Left renal pelvis (tissue), 4 donors: ENCODE measurements at places on chromosomes 3 and 15. TPM values are rescaled to one million over a fixed set of nuclear protein-coding genes. Genes with fewer than 3 reads are reported as not detected.

NEDD4 gene
- polyA plus RNA-seq: 14.9 TPM

MAP1A gene
- polyA plus RNA-seq: 8.7 TPM

ROBO2 gene
- 156 TPM for polyA plus RNA-seq

HIGD2B gene
- not detected for polyA plus RNA-seq

EPHB1 gene
- 5.3 TPM for polyA plus RNA-seq

TBC1D21 gene
- polyA plus RNA-seq: not detected

SOX14 gene
- not detected for polyA plus RNA-seq

SLC12A1 gene
- 8.3 TPM for polyA plus RNA-seq

LARP6 gene
- 14.6 TPM for polyA plus RNA-seq

CXCR6 gene
- polyA plus RNA-seq: 0.45 TPM

SRGAP3 gene
- polyA plus RNA-seq: 18.1 TPM

CACNA2D2 gene
- polyA plus RNA-seq: 7.2 TPM

PCOLCE2 gene
- polyA plus RNA-seq: 9.2 TPM

GPX1 gene
- polyA plus RNA-seq: 110 TPM

GABRR3 gene
- not detected for polyA plus RNA-seq
